Activated naive CD4-positive, alpha-beta T cell treated with anti-CD3 and anti-CD28 coated beads for 36 hours (primary cell): ENCODE measurements at places on chromosomes 12 and 14.

GRCh38 chr14:98348505-98348904 is 923.5 kb downstream of the BCL11B start:
- no peak for DNase-seq

DNA sequence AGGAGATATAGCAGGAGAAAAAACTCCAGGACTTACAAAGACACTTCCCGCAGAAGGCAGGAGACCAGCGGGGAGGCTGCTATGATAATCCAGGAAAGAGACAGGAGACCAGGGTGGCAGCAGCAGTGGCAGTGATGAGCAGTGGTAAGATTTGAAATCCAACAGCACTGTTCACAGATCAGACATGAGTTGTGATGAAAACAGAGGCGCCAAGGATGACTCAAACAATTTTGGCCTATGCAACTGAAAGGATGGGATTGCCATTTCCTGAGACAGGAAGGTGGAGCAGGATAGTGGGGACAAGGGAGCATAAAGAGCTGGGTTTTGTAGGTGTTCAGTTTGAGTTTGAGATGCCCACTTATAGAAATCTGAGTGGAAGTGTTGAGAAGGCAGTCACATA is 108.6 kb upstream of the DYRK2 start:
- DNase-seq, result no peak

GRCh38 chr12:105393587-105393986 is 63.1 kb downstream of the C12orf75 start:
- DNase-seq, result no peak

DNA sequence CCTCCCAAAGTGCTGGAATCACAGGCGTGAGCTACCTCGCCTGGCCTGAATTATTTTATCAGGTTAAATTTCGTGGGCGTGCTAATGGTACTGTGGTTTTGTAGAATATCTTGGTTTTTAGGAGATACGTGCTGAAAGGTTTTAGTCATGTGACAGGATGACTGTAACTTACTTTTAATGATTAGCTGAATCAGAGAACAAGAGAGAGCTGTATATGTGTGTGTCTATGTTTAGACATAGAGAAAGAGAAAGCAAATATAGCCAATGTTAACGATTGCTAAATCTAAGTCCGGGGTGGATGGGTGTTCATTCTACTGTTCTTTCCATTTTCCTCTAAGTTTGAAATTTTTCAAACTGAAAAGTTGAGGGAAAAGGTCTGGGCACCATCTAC is 9.2 kb upstream of the PNMA1 start:
- no peak for DNase-seq
